ENCODE measurements at places on chromosomes 1 and 21. TPM values are rescaled to one million over a fixed set of nuclear protein-coding genes. Genes with fewer than 3 reads are reported as not detected.

DNA sequence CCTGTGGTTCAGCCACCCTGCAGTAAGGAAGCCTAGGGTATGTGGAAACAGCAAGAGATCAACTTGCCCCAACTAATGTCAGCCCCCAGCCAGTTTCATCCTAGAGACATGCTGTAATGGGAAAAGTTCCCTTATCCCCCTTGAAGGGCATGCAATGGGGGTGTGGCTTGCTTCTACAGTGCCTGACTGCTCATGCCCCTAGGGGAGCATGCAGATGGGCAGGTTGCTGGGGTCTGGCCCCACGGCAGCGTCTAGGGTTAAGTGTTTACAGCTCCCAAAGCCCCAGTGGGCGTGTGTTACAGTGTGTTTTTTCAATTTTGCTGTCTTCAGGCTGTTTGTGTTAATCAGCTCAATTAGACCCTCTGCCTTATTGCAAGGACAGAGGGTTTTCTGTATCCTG, 1105.9 kb downstream of the AMY1C start:
- H3K27me3 ChIP-seq: no peaks in the 10 kb centered on the region
- no peak overlapping the region for H3K27ac ChIP-seq
- no peak for DNase-seq
- no peaks in the 10 kb centered on the region for H3K36me3 ChIP-seq
- H3K4me3 ChIP-seq: no peak overlapping the region

DNA sequence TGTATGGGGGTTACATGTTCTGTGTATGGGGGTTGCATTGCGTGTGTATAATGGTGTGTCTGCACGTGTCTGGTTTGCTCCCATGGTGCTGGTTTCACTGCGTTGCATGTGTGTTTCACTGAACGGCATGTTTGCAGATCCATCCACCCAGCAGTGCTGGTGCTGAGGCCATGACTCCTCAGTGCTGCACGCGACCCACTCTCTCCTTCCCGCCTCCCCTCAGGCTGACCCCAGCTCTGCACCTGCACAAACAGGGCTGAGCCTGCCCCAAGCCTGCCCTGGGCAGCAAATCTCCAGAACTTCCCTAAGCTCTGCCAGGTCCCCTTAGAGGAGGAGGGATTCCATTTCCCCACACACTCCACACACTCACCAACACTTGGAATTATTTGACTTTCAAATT, 18.7 kb downstream of the ACTRT2 start:
- H3K4me1 ChIP-seq: no peaks in the 10 kb centered on the region
- H3K4me3 ChIP-seq: no peak overlapping the region
- DNase-seq: no peak
- H3K27me3 ChIP-seq: peaks cover 7% of the 10 kb centered on the region
- no peak overlapping the region for H3K27ac ChIP-seq

DNA sequence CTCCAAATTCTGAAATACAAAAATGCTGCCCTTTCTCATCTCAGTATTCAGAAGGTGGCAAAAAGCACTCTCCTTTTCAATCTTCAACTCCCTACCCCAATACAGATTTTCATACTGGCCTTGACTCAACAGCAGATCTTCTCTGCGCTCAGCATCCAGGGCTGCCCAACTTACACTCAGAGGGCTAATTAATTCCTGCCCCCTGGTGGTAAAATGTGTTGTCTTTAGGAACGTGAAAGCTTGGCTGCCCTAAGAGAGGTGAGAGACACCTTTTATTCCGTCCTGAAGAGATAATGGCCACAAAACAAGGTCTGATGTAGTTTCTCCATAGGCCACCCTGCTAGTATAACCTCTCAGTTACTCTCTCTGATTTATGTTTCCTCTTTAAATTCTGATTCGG, 25.0 kb downstream of the KRTAP24-1 start:
- H3K36me3 ChIP-seq: no peaks in the 10 kb centered on the region
- H3K27ac ChIP-seq: no peak overlapping the region
- no peak overlapping the region for H3K4me3 ChIP-seq
- no peaks in the 10 kb centered on the region for H3K4me1 ChIP-seq
- H3K27me3 ChIP-seq: no peaks in the 10 kb centered on the region
- no peak for DNase-seq

GRCh38 chr1:107858323-107858722, 106.7 kb downstream of the VAV3 start:
- no peak for DNase-seq
- peaks cover 39% of the 10 kb centered on the region for H3K4me1 ChIP-seq
- peaks cover 15% of the 10 kb centered on the region for H3K36me3 ChIP-seq
- H3K27me3 ChIP-seq: no peaks in the 10 kb centered on the region
- no peak overlapping the region for H3K27ac ChIP-seq

Gene DCST2
- not detected for polyA plus RNA-seq

Gene HAO2
- not detected for polyA plus RNA-seq

DNA sequence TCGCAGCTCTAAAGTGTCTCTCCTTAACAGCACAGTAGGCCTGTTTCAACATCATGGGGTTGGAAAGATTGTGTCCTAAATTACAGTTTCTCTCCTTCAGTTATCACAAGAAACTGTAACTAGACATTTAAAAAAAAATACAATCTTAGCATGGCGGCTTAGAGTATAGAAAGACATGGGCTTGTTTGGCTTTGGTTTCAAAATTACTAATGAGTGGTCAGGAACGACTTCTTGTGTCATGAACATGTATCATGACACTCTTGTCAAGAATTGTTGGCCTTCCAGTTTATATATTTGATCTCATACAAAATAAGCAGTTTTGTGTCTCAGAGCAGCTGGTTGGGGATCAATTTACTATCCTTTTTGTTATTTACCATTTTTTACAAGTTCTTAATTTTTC, 2.1 kb downstream of the GJA8 start:
- peaks cover 21% of the 10 kb centered on the region for H3K27me3 ChIP-seq
- H3K4me1 ChIP-seq: no peaks in the 10 kb centered on the region
- H3K27ac ChIP-seq: no peak overlapping the region
- no peak overlapping the region for H3K4me3 ChIP-seq
- no peak for DNase-seq

DNA sequence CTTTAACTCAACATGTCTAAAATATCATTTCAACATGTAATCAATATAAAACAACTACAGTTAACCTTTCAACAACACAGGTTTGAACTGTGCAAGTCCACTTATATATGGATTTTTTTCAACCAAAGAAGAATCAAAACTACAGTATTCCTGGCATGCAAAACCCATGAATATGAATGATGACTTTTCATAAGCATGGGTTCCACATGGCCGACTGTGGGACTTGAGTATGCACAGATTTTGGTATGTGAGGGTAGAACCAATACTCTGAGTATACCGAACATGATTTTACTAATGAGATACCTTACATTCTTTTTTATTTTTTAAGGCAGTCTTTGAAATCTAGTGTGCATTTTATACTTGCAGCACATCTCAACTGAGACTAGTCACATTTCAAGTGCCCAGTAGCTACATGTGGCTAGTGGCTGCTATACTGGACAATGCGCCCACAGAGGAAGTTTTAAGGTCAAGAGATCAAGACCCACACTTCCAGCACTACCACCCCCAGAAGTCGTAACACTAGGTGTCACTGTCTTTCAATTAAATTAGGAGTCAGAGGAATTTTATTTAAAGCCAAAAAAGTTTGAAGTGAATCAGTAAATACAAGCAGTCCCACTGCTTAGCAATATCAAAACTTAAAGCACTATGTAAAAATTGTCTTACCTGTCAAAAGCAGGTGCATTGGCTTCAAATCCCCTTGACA, 40.0 kb downstream of the SYNJ1 start:
- no peaks in the 10 kb centered on the region for H3K36me3 ChIP-seq
- DNase-seq: peak; percentile 22
- no peak overlapping the region for H3K4me3 ChIP-seq

Measured in naive B cell (primary cell).